H1 (cell line): ENCODE measurements at places on chromosomes 3 and 15. TPM values are rescaled to one million over a fixed set of nuclear protein-coding genes. Genes with fewer than 3 reads are reported as not detected.

DNA sequence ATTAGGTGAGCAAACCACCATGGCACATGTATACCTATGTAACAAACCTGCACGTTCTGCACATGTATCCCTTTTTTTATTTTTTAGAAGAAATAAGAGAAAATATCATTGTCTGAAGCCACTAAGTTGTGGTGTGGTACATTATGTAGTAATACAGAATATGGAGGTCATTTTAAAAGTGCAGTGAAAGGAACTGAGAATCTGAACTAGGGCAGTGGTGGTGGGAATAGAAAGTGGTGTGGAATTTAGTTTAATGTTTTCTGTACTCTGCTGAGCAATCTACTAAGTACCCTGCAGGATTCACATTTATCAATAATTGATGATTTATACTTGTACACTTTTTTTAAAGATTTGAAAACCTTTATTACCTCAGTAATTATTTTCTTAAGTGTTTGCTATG is 283.5 kb downstream of the CHL1 start:
- no peak for DNase-seq
- H3K27ac ChIP-seq: no peak overlapping the region
- no peaks in the 10 kb centered on the region for H3K36me3 ChIP-seq
- no peaks in the 10 kb centered on the region for H3K27me3 ChIP-seq

- H3K4me1 ChIP-seq: no peaks in the 10 kb centered on the region
- no peak overlapping the region for H3K27ac ChIP-seq
- no peak for DNase-seq
- no peaks in the 10 kb centered on the region for H3K36me3 ChIP-seq
- H3K4me3 ChIP-seq: no peak overlapping the region
Observed at GRCh38 chr3:1960506-1960905, 138.2 kb upstream of the CNTN4 start.

The RGMA gene
- 39.8 and 41.8 TPM in 2 replicates for total RNA-seq

DNA sequence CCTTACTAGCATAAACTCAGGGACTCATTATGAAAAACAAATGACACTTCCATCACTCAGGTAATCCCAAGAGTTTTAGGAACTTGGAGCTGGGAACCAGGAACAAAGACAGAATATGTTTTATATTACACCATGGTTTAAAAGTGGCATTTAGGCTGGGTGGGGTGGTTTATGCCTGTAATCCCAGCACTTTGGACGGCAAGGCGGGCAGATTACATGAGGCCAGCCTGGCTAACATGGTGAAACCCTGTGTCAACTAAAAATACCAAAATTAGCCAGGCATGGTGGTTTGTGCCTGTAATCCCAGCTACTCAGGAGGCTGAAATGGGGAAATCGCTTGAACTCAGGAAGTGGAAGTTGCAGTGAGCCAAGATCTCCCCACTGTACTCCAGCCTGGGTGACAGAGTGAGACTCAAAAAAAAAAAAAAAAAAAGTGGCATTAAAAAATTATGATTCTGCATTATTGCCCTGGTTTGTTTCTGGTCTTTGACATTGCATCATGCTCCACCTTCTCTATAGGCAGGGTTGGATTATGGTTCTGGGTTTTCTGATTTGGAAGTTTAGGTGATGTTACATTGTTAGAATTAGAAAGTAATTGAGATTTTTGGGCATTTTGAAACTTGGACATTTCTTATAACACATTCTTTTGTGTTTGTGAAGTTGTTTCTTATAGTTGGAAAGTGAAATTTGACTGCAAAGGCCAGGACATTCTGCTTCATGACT is 19.0 kb downstream of the SQOR start:
- DNase-seq: no peak
- no peak overlapping the region for H3K27ac ChIP-seq
- no peaks in the 10 kb centered on the region for H3K27me3 ChIP-seq
- H3K4me3 ChIP-seq: no peak overlapping the region

The GUCA1C gene
- not detected in 2 replicates for total RNA-seq

DNA sequence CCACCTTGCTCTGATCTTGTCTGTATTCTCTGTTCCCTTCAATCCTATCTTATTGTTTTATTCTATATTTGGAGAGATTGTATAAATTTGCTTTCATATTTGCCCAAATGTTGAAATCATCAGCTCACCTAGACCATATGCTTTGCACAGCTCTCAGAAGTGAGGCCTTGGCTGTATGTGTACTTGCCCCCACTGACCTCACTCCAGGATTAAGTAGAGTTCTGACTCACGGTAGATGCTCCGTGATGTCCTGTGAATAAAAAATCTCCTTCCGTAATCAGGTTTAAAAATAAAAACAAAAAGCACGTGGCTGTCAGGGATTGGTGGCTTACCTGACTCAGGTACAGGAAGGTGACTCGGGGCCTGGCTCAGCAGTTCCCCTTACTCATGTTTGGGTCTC is 162.2 kb downstream of the RYR3 start:
- H3K4me1 ChIP-seq: no peaks in the 10 kb centered on the region
- no peaks in the 10 kb centered on the region for H3K27me3 ChIP-seq
- H3K27ac ChIP-seq: no peak overlapping the region
- H3K4me3 ChIP-seq: no peak overlapping the region
- H3K36me3 ChIP-seq: no peaks in the 10 kb centered on the region

GRCh38 chr3:149898771-149899170 is 71.9 kb downstream of the PFN2 start:
- no peak overlapping the region for H3K4me3 ChIP-seq
- DNase-seq: no peak
- no peaks in the 10 kb centered on the region for H3K4me1 ChIP-seq
- no peaks in the 10 kb centered on the region for H3K36me3 ChIP-seq
- H3K27ac ChIP-seq: no peak overlapping the region

- no peak overlapping the region for H3K27ac ChIP-seq
- H3K4me1 ChIP-seq: no peaks in the 10 kb centered on the region
- no peaks in the 10 kb centered on the region for H3K36me3 ChIP-seq
Observed at GRCh38 chr3:146834917-146835316, 229.8 kb upstream of the PLSCR5 start.

GRCh38 chr3:100231668-100232067 is 29.1 kb upstream of the TBC1D23 start:
- no peaks in the 10 kb centered on the region for H3K4me1 ChIP-seq
- no peak for DNase-seq
- H3K27me3 ChIP-seq: no peaks in the 10 kb centered on the region
- H3K27ac ChIP-seq: no peak overlapping the region
- H3K4me3 ChIP-seq: no peak overlapping the region

DNA sequence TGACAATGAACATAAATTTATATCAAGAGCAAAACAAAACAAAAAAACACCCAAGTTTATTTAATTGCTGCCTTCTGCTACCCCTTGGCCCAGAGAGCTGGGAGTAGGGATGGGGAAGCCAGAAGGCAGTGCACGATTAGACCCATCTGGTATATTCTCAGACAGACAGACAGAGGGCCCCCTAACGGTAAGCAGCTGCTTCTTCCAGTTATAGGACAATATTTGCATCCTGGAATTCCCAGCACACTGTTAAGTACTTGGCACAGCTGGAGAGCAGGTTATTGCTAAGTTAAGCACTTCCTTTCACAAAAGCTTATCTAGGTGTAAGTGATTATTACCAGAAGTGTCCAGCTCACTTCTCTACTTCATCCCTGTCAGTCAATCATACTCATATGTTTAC is 39.3 kb downstream of the C2CD4B start:
- no peak overlapping the region for H3K4me3 ChIP-seq
- H3K27ac ChIP-seq: no peak overlapping the region
- no peaks in the 10 kb centered on the region for H3K36me3 ChIP-seq
- DNase-seq: no peak
- no peaks in the 10 kb centered on the region for H3K4me1 ChIP-seq

- H3K36me3 ChIP-seq: no peaks in the 10 kb centered on the region
- no peak overlapping the region for H3K27ac ChIP-seq
- no peak for DNase-seq
- H3K4me1 ChIP-seq: no peaks in the 10 kb centered on the region
- no peaks in the 10 kb centered on the region for H3K27me3 ChIP-seq
Observed at GRCh38 chr3:118938183-118938961, 96.3 kb downstream of the IGSF11 start.

DNA sequence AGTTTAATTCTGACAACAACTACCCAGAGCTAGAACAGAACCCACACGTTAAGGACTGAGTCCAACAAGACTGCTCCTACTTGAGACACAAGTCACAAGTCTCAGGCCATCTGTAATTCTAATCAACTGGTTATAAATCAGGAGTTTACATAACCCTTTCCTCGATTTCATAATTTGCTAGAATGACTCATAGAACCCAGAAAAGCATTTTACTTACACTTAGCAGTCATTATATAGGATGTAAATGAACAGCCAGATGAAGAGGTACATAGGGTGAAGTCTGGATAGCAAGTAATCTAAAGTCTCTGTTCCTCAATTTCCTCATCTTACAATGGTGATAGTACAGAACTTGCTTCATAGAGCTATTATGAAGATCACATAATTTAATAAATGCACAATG is 1018.2 kb downstream of the DIPK2A start:
- no peak for DNase-seq
- no peaks in the 10 kb centered on the region for H3K27me3 ChIP-seq
- H3K4me3 ChIP-seq: no peak overlapping the region
- no peak overlapping the region for H3K27ac ChIP-seq
- H3K4me1 ChIP-seq: no peaks in the 10 kb centered on the region

DNA sequence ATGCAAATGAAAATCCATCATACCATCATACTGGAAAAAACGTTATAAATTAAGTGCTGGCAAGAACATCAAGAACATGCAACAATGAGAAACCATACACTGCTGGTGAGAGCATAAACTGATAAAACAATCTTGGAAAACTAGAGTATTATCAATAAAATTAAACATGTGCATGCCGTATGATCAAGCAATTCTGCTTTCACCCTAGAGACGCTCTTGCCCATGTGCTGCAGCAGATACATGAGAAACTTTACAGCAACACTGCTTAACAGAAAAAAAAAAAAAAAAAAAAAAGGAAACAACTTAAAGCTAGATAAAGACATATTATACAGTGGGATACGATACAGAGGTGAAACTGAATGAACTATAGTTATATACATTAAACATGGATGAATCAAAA is 21.8 kb downstream of the SPG11 start:
- no peaks in the 10 kb centered on the region for H3K27me3 ChIP-seq
- no peak for DNase-seq
- no peak overlapping the region for H3K4me3 ChIP-seq
- H3K4me1 ChIP-seq: no peaks in the 10 kb centered on the region

- no peaks in the 10 kb centered on the region for H3K4me1 ChIP-seq
- no peak overlapping the region for H3K27ac ChIP-seq
- no peak overlapping the region for H3K4me3 ChIP-seq
- no peaks in the 10 kb centered on the region for H3K36me3 ChIP-seq
- H3K27me3 ChIP-seq: no peaks in the 10 kb centered on the region
Observed at GRCh38 chr3:46312991-46313390, 40.9 kb upstream of the CCR2 start.

DNA sequence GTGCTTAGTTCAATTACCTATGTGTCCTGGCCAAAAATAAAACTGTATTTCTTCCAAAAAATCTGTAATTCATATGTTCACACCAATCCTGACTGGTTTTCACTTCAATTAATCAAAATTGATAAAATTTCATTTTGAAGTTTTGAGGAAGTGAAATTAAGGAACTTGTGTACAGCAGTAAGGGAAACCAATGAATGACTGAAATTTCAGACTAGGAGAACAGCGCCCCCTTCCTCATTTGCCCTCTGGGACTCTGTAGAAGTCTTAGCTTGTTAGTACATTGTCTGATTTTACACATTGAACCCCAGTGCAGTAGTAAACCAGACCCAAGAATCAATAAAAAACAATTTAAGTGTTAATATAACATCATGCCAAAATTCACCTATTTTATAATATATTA is 495.3 kb upstream of the AGTR1 start:
- H3K27me3 ChIP-seq: no peaks in the 10 kb centered on the region
- no peak overlapping the region for H3K27ac ChIP-seq
- H3K36me3 ChIP-seq: no peaks in the 10 kb centered on the region
- no peak for DNase-seq

The GXYLT2 gene
- total RNA-seq: 3.9 and 5.6 TPM in 2 replicates

GRCh38 chr15:40445421-40445922 is 4.7 kb downstream of the BAHD1 start:
- no peak overlapping the region for H3K4me3 ChIP-seq
- no peaks in the 10 kb centered on the region for H3K27me3 ChIP-seq
- no peak for DNase-seq

GRCh38 chr3:46325645-46326300 is 28.1 kb upstream of the CCR2 start:
- DNase-seq: no peak
- no peaks in the 10 kb centered on the region for H3K4me1 ChIP-seq
- H3K4me3 ChIP-seq: no peak overlapping the region
- no peaks in the 10 kb centered on the region for H3K36me3 ChIP-seq
- no peaks in the 10 kb centered on the region for H3K27me3 ChIP-seq
- no peak overlapping the region for H3K27ac ChIP-seq

- H3K4me3 ChIP-seq: no peak overlapping the region
- H3K4me1 ChIP-seq: no peaks in the 10 kb centered on the region
- no peaks in the 10 kb centered on the region for H3K27me3 ChIP-seq
- DNase-seq: no peak
- no peak overlapping the region for H3K27ac ChIP-seq
- H3K36me3 ChIP-seq: no peaks in the 10 kb centered on the region
Observed at GRCh38 chr3:114721864-114722263, 425.2 kb downstream of the ZBTB20 start.

- H3K27me3 ChIP-seq: no peaks in the 10 kb centered on the region
- H3K36me3 ChIP-seq: no peaks in the 10 kb centered on the region
- H3K27ac ChIP-seq: no peak overlapping the region
- H3K4me1 ChIP-seq: peaks cover 6% of the 10 kb centered on the region
Observed at GRCh38 chr3:65628978-65629377, 409.7 kb downstream of the MAGI1 start.

DNA sequence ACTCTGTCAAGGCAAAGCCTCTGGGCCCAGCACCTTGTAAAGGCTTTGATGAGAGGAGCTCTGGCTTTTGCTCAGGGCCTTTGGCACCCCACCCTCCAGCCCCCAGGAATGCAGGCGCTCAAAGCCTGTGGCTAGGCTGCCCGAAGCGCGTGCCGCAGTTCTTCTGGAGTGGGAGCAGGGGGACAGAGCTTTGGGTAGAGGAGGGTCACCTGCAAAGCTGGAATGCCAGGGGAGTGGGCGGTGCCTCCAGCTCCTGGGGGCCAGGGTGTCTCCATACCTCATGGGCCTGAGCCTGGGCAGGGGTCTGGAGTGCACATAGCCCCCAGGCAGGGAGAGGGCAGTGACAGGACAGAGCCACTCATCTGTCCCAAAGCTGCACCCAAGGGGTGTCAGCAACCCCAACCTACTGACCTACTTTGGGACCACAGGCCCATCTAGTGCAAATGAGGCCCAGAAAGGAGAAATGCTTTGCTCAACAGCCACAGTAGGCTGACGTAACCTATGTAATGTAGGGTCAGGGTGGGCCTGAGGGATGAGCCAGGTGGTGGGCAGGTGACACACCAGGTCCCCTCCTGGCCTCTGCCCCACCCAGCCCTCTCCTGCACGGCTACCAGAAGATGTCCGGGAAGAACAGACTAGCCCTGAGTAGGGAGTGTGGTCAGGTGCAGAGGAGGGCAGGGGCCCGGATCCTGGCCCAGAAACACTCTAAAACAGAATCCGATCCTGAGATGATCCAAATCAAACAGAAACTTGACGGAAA is 2.2 kb upstream of the CALML4 start:
- no peaks in the 10 kb centered on the region for H3K36me3 ChIP-seq
- peaks cover 39% of the 10 kb centered on the region for H3K4me1 ChIP-seq

The ATP6V1A gene
- total RNA-seq: 90.4 and 90.9 TPM in 2 replicates
